Nucleus accumbens (tissue), 56 donors: ENCODE measurements at places on chromosomes 5 and 9.

DNA sequence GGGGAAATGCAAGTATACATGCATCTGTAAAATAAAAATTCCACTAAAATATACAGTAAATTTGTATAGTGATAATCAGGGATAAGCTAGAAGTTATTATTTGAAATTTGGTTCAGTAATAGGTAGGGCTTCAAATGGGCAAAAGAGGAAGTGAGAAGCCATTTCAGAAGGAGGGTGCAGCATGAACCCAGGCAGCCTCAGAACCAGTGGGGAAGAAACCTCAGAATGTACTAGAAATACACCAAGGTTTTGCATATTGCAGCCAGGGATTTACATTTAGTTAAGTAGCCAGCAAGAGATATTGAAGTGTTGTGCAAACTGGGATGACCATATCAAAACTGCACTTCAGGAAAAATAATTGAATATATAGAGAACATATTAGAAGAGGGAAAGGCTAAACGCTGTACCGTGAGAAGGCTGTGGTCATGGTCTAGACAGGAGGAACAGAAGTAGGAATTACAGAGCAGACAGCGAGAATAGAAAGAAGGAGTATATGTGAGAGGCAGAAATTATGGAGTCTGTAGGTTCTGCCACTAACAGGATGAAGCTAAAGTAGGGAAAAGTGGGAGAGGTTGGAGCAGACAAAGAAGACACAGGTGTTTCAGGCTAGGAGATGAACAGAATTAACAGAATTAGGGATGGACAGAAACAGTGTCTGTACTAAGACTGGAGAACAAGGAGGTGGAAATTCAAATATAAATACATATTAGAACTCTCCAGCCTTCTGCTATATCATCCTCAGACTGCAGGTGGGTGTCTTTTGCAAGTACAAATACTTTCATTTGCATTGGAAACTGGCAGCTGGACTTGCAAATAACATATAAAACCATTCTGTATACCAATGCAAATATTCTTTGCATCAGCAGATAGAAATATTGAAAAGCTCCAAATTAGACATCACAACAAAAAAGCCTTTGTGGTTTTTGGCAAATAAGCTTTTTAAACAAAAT, 335.6 kb downstream of the ZNF608 start:
- DNase-seq: no peak

- no peak for DNase-seq
These were observed 101.6 kb upstream of the FSD1L start for GRCh38 chr9:105346273-105346672.

DNA sequence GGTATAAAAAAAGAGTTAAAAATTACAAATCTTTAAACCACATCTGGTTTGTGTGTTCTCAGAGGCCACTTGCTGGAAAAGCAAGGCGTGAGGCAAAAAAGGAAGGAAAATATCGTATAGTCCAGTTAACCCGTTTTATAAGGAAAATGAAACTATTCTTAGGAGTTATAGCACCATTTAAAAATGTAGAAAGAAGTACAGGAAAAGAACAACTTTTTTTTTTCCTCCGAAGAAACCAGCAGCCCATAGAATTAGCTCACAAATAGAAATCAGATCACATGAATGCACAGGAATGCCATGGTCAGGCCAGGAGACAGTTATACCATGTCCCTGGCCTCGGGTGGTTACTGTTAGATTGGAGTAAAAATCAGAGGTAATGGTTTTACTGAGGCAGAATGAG, 241.6 kb downstream of the FBXL7 start:
- DNase-seq: no peak

- no peak for DNase-seq
These were observed 139.1 kb upstream of the OTULINL start for GRCh38 chr5:14442536-14442935.

- DNase-seq: no peak
These were observed 3.4 kb downstream of the CAMSAP1 start for GRCh38 chr9:135903786-135904520.

DNA sequence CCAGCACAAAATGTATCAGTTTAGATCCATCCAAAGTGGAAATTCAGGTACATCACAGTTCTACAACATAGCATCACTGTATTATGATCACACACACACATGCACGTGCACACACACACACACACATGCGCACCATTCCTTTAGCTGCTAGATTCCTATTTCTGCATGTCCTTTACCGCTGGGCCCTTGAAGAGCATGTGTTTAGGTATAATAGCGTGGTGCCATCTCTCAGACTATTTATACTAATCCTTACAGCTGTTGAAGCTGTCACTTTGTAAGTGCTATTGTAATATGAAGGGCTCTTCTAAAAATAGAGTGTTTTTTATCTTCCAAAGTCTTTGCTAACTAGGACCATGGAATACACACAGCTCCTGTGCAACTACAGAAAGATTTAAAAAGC, 308.8 kb upstream of the TRPC7 start:
- no peak for DNase-seq

DNA sequence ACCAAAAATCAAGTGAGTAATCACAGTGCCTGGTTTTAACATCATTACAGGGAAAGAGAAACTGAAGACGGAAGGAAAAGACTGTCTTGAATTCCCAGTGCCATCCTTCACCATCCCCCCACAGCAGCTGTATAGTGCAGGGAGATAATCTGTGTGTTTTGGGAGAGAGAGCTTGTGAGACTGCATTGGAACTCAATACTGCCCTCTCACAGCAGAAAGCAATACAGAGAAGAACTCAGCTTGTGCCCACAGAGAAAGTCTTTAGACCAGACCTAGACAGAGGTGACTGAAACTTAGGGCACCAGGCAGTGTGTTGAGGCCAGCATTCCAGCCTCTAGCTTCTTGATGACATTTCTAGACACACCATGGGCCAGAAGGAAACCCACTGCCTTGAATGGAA, 754.7 kb upstream of the CDH6 start:
- no peak for DNase-seq

DNA sequence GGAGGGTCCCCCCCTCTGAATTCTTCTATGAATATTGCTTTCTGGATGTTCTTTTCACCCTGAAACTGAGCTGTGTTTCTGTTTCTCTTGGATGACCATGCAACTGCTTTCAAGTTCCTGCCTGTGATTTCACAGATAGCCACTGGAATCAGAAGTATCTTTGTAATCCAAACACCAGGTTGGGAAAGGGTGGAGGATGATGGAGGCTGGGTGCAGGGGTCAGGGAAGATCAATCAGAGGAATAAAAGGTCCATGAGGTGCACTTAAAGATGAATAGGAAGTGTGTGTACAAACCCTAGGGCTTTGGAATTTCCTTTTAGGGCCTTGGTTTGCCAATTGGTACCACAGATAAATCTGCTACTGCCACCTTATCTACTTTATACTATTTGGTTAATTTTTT, 68.2 kb upstream of the AGXT2 start:
- DNase-seq: no peak

DNA sequence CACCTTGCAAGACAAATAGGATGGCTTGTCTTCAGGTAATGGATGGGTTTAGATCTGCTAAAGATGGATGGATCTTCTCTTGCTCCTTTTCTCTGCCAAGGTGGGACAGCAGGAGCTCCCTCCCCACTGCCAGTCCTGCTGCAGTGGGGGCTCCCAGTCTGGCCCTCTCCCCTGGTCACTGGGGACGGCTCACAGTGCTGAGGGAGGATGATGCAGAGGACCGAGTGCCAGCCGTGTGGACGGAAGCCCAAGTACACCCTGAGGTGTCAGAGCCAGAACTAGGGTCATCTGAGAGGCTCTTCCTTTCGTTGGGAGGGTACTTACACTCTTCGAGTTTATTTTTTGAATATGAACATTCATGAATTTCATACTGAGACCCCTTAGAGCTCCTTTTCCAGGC, 5.7 kb downstream of the CCDC69 start:
- no peak for DNase-seq

GRCh38 chr9:129377931-129378661, 200.0 kb upstream of the IER5L start:
- DNase-seq: no peak

- DNase-seq: no peak
These were observed 160.8 kb upstream of the CDKN2B start for GRCh38 chr9:22169727-22170503.

DNA sequence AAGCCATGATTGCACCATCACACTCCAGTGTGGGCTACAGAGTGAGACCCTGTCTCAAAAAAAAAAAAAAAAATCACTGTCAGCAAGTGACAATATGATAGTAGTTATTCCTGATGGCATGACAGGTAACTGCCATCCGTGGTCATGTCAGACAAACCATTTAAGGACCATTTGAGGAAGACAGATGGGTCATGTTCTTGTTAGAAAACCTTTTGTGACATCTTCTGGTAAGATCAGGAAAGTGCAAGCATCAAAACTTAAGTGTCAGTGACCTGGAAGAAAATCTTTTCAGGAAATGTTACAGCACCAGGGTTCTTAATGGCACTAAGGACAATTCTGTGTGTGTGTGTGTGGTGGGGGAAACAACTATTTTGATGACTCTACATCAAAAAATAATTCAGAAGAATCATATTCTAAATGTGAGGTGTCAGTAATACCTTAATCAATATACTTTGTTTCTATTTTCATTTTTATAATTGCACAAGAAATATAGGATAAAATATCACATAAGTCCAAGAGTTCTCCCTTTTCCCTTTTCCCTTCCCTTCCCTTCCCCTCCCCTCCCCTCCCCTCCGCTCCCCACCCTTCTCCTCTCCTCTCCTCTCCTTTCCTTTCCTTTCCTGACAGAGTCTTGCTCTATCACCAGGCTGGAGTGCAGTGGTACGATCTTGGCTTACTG, 17.8 kb downstream of the SLC38A9 start:
- no peak for DNase-seq

DNA sequence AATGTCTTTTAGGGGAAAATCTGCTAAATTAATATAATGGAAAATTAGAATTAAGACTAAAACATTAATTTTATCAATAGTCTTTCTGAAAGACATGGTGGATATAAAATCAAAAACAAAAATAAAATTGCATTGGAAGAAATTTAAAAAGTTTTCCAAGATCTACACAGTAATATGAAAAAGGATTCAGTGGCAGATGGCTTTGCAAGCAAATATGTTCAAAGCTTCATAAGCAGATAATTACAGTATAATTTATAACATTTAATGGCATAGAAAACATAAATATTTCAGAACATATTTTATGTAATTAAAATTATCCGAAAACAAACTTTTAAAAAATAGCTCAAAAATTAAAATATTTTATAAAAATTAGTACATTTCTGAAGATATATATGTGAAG, 512.4 kb upstream of the CYLC2 start:
- no peak for DNase-seq

GRCh38 chr5:159189310-159189709, 20.0 kb downstream of the RNF145 start:
- no peak for DNase-seq

- DNase-seq: no peak
These were observed 134.2 kb upstream of the C6 start for GRCh38 chr5:41347569-41347968.

- no peak for DNase-seq
These were observed 36.7 kb downstream of the ARHGAP26 start for GRCh38 chr5:142806841-142807267.

DNA sequence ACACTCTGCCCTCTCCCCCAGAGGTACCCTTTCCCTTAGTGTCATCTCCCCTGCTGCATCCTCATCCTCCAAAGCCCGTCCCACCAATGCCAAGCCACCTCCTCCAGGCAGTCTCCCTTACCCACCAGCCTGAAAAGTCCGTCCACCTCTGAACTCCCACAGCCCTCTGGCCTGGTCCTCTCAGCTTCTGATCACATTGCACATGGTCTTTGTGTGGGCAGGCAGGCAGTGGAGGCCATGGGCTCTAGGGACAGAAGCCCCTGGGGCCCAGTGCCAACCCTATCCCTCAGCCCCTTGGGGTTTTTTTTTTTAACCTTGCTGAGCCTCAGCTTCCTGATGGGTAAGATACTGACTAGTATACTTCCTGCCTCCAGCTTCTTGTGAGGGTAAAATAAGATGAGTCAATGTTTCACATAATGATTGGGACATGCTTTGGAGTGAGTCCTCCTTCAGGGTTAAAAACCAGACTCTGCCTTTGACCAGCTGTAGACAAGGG, 19.4 kb downstream of the CSF1R start:
- DNase-seq: no peak

DNA sequence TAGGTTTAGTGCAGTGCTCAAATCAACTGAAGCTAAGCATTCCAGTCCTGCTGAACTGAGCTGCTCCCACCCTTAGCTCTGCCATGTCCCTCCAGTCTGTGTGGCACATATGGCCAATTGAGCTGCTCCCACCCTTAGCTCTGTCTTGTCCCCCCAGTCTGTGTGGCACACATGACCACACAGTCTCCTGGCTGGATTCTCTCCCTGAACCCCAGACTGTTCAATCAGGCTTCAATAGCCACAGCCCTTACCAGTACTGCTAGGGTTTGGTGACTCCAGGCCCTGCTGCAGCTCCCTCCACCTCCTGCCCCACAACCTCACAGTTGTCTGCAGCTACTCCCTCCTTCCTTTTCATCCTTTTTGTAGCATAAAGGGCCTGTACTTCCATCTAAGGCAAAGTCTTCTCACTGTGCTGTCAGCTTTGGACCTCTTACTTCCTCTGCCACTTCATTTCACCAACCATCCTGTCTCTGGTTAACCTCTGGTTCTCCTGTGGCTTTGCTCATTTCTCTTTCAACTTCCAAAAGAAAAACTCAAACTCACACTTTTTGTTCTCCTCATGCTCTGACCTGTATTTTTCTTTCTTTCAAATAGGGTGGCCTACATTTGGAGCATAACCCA, 50.8 kb downstream of the ADAMTS12 start:
- DNase-seq: no peak

DNA sequence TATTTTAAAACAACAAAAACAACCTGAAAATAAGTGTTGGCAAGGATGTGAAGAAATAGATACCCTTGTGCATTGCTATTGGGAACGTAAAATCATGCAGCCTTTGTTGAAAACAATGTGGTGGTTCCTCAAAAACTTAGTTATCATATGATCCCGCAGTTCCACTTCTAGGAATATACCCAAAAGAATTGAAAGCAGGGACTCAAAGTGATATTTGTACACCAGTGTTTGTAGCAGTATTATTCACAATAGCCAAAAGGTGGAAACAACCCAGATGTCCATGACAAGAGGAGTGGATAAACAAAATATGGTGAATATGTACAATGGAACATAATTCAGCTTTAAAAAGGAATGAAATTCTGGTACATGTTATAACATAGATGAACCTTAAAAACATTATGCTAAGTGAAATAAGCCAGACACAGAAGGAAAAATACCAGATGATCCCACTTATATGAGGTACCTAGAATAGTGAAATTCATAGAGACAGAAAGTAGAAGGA, 29.0 kb downstream of the IRF1 start:
- DNase-seq: no peak

- no peak for DNase-seq
These were observed 9.3 kb upstream of the TEX48 start for GRCh38 chr9:114691046-114691955.
